DMS79 (cell line): ENCODE measurements at places on chromosomes 2 and 18.
A peak's percentile ranks its signal among the peaks of the same experiment; 100 is the strongest.

DNA sequence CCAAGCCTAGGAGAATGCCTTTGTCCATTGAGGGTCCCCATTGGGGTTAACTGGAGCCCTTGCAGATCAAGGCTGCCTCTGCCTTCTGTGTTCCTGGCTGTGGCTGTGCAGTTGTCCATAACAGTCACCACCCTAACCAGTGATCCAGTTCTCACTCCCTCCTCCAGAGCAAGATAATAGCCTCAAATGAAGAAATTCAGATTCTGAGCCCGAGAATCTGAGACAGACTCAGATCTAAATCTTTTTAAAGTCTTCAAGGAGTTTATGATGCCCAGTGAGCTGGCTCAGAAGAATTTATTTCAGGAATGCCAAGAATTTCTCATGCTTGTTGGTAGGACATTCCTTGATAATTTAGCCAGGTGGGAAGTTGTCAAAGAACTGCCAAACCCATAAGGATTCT lies 44.3 kb upstream of the RAB6C start:
- DNase-seq: no peak

DNA sequence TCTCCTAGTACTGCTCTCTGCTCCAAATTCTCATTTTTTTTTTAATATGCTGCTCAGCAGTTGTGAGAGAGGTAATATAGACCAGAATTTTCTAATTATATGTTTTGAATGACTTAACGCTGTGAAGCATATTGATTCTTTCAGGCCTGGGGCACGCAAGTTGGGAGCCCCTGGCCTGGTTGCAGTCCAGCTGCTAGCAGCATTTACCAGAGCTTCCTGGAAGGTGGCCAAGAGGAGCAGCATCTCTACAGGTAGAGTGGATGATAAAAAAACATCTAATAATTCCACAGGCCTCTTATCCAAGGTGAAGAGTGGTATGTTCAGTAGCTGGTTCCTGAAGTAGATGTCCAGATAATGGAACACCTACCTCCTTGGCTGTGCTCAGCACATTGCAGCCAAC lies 7.3 kb upstream of the UGP2 start:
- peak; percentile 17 for DNase-seq

DNA sequence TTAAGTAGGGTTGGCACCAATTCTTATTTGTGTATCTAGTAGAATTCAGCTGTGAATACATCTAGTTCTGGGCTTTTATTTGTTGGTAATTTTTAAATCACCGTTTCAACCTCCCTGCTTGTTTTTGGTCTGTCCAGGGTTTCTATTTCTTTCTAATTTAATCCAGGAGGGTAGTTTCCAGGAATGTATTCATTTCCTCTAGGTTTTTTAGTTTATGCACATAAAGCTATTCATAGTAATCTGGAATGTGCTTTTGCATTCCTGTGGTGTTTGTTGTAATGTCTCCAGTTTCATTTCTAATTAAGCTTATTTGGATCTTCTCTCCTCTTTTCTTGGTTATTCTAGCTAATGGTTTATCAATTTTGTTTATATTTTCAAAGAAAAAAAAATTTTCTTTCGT lies 1361.8 kb upstream of the DDX18 start:
- DNase-seq: no peak

DNA sequence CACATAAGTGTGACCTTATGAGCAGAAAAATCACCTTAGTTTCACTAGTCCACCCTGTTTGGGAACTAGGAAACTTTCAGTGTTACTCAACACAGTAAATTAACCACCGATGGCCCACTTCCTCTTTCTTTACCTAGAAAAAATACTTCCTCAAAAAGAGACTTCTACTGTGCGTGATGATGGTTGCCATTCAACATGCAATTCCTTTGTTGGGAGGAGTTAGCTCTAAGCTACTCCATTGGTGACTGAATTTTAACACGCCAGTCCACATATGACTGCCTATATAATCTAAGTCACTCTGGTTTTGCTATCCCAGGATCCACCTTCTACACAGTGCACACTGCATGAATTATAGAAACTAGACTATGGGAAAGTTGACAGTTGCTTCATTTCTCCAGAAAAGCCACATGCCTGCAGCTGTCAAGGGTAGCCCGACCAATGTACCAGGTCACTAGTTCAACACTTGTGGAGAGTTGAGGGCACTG lies 47.8 kb upstream of the REG3G start:
- DNase-seq: no peak

DNA sequence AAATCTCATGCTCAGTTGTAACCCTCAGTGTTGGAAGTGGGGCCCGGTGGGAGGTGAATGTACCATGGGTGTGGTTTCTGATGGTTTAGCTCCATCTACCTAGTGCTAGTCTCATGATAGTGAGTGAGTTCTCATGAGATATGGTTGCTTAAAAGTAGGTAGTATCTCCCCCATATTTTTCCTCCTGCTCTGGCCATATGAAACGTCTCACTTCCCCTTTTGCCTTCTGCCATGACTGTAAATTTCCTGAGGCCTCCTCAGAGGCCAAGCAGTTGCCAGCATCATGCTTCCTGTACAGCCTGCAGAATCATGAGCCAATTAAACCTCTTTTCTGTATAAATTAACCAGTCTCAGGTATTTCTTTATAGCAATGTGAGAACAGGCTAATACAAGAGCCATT lies 62.8 kb upstream of the RNF152 start:
- DNase-seq: no peak

- no peak for DNase-seq
These were observed 13.4 kb downstream of the SERPINB7 start for GRCh38 chr18:63788447-63789096.

DNA sequence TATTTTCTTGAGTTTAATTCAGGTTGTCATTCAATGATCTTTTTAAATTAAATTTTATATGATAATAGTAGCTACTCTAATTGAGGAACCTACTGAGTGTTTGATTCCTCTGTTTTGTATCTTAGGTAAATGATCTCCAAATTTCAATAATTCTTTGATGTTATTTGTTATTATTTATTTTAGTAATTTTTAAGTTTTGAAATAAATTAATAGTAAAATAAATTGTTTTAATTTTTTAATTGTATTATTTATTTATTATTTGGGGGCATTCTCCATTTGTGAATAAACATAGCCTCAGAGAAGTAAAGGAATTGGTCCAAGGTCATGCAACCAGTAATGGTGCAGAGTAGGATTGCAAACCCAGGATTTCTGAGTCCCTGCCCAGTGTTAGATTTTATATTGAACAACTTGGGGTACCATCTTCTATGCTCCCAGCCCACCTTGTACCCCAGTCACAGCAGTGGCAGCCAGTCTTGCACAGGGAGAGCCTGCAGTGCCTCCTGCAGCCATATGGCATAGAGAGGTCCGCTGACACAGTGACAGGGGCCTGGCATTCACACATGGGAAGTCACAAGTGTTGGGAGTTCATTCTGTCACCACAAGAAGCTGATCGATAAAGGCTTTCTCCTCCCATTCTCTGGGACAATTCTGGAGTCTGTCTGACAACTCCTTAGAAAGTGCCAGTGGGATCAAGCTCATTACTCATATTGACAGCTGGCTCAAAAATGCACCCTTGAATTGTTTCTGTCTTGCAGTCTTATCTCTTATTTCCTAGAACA lies 110.0 kb upstream of the ETAA1 start:
- DNase-seq: no peak

- DNase-seq: no peak
These were observed 128.1 kb downstream of the EIPR1 start for GRCh38 chr2:3249476-3249962.

- no peak for DNase-seq
These were observed 54.7 kb downstream of the DTNB start for GRCh38 chr2:25618676-25619075.

GRCh38 chr2:38260469-38260868 lies 116.6 kb downstream of the ATL2 start:
- no peak for DNase-seq

- DNase-seq: no peak
These were observed 178.7 kb downstream of the CLIP4 start for GRCh38 chr2:29293830-29294438.

- no peak for DNase-seq
These were observed 19.5 kb downstream of the RALBP1 start for GRCh38 chr18:9494778-9495331.

- no peak for DNase-seq
These were observed 417.6 kb upstream of the LINC00305 start for GRCh38 chr18:64566456-64566855.

DNA sequence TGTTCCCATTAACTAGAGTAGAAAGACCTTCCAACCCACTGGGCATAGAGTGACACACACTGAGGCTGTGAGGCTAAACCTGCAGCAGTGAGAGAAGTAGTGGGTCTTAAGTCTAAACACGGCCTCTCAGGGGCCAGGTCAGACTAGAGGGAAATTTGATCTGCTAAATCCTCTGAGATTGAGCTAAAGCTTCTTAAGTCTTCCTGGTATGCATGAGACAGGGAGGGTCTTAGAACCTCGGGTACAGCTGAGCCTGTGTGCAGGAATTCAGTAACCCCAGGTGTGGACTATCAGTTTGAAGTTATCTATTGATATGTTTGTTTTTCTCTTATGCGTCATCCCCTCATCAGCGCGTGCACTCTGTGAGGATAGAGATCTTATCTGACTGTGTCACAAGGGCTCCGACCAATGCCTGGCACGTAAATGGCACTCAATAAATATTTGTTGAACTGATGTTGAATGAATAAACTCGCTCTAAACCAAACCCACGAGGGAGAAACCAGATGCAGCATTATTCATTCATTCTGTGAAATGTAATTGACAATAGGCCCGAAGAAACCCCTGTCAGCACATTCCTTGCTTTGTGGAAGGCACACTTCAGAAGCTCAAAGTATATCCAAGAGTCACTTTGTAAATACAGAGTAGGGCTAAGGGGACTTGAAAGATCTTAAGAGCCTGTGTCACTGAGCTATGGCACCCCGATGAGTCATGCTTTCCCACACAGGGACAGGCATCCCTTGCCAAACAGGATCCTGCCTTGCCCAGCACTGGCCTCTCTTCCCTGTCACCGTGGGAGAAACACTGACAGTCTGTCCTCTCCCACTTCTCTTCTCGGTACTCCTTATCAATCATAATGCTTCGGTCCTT lies 21.7 kb upstream of the RAB10 start:
- DNase-seq: peak; percentile 97

- no peak for DNase-seq
These were observed 356.8 kb downstream of the LRRTM1 start for GRCh38 chr2:79947751-79948150.

GRCh38 chr2:178517496-178517895 lies 37.2 kb downstream of the PLEKHA3 start:
- no peak for DNase-seq

GRCh38 chr2:9993488-9994165 lies 42.1 kb downstream of the GRHL1 start:
- DNase-seq: no peak

DNA sequence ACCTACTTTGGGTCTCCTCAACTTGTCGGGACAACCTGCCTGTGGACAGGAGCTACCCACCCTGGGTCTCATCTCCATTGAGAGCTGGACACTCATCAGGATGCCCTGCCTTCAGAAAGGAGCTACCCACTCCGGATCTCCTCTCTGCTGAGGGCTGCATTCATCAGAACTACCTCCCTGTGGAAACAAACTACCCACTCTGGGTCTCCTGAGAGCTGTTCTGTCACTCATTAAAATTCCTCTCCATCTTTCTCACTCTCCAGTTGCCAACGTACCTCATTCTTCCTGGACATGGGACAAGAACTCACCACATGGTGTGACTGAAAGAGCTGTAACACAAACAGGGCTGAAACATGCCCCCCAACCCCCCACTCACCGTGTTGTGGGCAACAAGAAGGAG lies 22.5 kb upstream of the UBE2F start:
- no peak for DNase-seq

GRCh38 chr2:201432038-201432620 lies 19.1 kb downstream of the TRAK2 start:
- DNase-seq: no peak

- no peak for DNase-seq
These were observed 7.8 kb downstream of the SCYGR2 start for GRCh38 chr2:227606476-227606875.

- no peak for DNase-seq
These were observed 1.1 kb upstream of the PPP3R1 start for GRCh38 chr2:68253219-68254068.

- no peak for DNase-seq
These were observed 71.0 kb downstream of the IL1R2 start for GRCh38 chr2:102062802-102063201.

DNA sequence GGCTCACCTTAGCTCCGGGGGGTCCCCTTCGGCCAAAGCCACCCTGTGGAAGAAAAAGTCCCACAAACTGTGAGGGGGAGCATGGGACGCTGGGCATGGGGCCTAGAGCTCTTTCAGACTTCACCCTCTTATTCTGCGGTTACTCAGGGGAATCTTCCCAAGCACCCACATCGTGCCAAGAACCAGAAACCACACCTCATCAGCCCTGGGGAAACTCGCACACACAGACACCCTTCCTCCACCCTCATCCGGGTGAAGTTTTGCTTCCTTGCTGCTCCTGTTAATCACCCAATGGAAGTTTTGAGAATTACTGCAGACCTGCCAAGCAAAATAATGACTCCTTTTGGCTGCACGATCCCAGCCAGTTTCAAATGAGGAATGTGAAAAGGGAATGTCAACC lies 59.1 kb downstream of the COL6A3 start:
- no peak for DNase-seq

- no peak for DNase-seq
These were observed 291.2 kb downstream of the RAD51AP2 start for GRCh38 chr2:17226941-17227490.

DNA sequence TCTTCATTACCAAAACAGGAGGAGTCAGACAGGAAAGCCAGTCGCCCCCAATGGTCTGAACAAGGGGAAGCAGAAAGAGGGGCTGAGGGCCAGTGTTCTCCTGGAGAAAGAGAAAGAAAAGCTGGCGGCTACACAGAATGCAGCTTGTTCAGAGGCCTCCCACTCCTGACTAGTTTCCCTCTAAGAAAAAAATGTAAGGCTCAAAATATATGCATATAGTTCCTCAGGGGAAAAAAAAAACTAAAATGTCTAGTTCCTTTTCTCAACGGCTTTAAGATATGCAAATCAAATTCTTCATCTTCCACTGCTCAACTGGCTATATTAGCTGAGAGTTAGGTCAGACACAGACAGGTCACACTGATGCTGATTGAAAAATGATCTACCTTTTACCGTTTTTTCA lies 18.6 kb downstream of the MBOAT2 start:
- DNase-seq: no peak
